ENCODE measurements at places on chromosomes 5 and 9.

- no peak for DNase-seq
Measured at GRCh38 chr5:61915646-61916045, 390.4 kb upstream of the KIF2A start.

- DNase-seq = no peak
Measured at GRCh38 chr9:2390028-2390427, 231.6 kb upstream of the VLDLR start.

DNA sequence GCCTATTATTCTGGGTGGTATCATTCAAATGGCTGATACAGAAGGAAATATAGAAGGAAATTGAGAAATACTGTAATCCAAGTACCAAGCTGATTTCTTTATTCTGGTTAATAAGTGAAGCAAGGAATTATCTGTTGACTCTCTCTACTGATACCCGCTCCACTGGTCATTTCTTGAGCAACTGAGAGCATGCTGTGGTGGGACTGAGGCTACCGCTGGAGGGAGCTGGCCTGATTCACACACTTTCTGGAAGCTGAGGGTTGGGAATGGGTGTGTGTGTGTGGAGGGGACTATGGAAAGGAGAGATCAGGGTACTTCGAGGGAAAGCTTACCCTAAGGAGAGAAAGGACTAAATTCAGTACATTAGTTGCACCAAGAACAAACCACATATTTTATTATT lies 104.1 kb downstream of the UGCG start:
- no peak for DNase-seq

DNA sequence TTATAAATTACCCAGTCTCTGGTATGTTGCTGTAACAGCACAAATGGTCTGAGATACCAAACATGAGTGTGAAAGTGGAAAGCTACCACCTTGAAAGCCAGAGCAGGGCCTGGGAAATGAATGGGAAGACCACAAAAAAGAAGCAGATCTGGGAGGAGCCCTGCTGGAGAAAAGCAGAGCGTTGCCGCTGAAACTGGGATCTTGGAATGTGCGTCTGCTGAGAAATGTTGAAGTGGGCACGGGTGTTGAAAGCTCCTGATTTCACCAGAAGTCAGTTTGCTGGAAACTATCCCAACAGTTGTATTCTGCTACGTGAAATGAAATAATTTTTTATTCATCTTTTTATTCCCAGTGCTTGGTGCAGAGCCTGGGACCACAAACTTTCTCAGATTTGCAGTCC lies 40.0 kb downstream of the NUDT12 start:
- no peak for DNase-seq

DNA sequence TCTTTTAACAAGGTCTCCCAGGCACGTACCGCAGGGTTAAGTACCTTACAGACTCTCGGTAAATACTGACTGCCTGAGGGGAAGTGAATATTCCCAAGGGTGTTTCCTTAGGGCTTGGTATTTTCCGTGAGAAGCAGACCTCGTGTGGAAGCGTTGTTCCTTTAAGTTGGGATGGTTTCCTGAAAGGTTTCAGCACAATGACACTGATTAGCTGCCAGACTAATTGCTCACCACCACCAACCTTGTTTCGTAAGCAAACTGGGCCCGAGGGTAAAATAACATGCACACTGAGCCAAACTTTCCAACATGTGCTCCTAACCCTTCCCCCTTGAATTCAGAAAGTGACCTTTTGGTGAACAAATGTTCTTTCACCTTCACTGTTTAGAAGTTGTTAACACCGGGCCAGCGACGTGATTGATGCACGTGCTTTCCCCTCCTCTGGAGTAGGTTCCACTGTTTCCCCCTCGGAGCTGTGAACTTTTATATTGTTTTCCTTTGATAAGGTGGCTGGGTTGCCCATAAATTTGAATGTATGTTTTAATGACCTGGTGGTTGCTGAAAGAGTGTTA lies 128.1 kb upstream of the RPS23 start:
- no peak for DNase-seq

DNA sequence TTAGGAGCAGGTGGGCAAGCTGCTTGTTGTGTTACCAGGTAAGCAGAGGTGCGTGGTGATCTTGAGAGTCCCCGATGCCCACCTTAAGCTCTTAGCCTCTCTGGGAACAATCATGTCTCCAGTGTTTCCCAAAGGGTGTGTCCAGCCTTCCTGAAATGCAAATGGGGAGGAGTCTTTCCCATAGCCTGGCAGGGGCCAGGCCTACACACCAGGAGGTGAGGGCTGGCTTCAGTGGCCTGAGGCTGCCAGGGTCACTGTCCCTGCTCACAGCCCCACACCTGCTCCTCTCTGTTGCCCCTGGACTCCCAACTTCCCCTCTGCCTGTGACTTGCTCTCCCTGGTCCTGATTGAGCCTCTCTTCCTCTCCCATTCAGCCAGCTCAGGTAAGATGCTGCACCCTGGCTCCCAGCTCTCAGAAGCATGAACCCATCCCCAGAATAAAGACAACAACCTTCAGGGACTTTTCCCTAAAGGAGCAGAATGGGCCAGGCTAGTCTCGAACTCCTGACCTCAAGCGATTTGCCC lies 65.7 kb upstream of the PHYKPL start:
- DNase-seq = no peak

GRCh38 chr9:128169925-128170324 lies 9.9 kb downstream of the BBLN start:
- no peak for DNase-seq

- no peak for DNase-seq
Measured at GRCh38 chr9:83266666-83267496, 203.9 kb upstream of the RASEF start.

DNA sequence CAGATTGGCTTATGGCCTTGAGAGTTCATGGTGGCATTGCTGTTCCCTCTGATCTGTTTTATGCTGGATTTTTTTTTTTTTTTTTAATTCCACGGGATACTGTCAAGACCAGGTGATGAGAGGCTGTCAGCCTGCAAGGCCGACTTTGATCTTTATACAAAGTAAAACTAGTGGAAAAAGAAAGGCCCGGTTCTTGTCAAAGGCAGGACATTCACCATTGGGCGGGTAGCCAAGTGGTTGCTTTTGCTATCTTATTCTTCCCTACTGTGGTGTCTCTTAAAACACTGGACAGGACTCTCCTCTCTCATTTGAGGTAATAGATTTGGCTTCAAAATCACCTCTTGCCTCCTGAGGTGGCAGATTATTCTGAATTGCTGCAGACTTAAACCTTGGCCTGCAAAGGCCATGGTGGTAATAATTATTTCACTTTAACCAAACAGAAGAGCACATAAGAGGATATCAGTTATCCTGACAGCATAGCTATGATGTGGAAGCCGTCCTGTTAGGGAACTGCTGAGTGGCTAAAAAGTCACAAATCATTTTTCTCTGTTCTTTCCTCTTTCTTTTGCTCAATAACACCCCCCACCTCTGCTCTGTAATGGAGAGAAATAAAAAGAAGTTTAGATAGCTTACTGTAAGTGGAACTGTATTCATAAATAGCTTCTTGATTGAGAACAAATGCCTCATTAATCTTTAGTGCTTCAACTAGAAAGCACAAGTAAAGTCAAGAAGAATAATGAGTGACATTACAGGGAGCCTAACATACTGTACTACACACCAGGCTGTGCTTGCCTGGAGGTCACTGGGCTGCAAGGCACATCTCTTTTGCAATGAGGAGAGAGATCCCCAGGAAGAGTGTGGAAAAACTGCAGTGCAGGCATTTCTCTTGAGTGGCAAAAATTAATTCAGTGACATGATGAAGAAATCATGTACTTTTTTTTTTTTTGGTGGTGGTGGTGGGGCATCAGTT lies 275.6 kb downstream of the KDM4C start:
- DNase-seq = no peak

DNA sequence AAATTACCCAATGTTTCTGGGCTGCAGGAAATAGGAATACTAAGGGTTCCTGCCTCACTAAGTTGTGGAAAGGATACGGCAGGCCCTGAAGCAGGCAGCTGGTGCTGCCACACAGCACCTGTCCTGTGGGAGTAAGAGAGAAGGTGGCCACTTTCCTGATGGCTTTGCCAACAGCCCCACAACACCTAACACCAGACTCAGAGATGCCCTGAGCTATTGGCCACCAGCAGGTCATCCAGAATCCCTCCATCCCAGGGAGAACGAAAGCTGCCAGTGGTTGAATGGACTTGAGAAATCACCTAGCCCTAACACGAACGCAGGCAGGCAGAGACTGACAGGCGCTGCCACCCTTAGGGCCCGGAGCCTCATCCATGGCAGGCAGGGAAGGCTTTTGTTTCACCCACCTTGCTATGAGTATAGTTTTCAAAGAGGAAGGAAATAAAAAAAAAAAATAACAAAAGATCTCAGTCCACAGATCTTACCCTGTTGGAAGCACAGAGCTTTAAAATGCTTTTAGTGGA lies 82.2 kb downstream of the DCP2 start:
- DNase-seq = no peak

- no peak for DNase-seq
Measured at GRCh38 chr5:9329125-9329524, 216.8 kb downstream of the SEMA5A start.

DNA sequence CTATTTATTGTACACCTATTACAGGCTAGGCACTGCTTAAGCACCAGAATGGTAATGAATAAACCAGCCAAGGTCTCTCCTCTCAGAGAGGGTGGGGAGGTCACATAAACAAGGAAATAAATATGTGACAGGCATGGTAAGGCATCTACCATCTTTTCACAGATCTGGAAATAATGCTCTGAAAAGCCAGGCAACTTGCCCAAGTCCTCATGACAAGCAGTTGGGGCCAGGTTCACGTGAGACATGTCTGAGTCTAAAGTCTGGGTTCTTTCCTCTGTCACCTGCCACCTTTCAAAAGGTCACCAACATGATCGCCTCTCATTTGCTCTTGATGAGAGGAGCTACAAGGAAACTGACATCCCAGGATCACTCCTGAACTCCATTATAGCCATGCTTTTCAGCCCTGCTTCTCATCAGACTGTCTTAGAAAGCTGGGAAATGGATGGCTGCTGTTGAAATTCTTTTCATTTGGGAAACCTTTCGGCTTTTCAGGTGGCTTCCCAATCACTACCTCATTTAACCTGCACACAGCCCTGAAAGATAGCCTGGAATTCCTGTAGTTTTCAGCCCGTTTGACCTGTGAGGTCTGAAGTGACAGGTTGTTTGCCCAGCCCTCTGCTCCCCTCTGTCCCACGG lies 123.1 kb downstream of the CRB2 start:
- no peak for DNase-seq

DNA sequence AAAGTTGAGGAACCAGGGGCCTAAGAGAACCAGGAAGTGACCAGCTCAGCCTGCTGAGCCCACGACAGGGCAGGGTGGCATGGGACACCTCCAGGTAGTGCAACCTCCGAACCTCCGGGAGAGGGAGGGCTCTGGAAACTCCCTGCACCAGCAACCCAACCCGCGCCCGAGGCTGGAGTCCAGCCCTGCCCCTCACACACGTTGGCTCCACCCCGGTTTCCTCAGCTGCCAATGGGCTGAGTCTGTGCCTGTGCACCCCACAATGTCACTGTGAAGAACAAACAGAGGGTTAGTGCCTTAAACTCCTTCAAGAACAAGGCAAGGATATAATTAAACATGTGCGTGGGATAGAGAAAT lies 17.0 kb upstream of the UNC5A start:
- DNase-seq = no peak

DNA sequence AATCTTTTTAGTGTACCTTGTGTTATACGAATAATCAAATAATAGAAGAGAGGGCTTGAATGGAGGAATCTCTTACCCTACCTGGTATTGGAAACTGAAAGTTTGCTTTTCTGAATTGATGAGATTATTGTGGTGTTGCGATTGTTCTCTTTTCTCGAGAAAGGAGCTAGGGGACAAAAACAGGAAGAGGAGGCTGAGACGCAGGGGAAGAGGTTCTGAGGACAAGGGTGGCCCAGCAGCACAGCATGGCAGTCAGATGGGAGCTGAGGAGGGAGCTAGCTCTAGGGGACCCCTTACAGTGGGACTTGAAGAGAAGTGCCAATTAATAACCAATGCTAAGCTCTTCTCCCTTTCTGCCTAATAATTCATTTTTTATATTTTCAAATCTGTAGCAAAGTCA lies 183.3 kb upstream of the DMAC1 start:
- no peak for DNase-seq

DNA sequence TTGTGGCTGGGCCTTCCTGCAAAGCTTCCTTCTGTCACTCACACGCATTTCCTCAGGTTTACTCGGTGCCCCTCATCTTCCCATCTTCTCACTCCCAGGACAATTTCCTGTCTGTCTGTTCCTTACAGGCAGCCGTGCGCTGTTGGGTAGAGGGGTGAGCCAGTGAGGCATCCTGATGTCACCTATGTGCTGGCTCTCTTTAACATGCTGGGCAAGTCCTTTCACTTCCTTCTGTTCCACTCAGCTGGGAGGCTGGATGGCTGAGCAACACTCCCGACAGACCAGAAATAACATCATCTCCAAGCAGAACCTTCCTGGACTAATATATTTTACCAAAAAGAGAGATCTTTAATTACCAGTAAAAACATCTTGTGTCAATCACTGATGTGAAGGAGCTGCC lies 103.0 kb downstream of the HSD17B3 start:
- no peak for DNase-seq

DNA sequence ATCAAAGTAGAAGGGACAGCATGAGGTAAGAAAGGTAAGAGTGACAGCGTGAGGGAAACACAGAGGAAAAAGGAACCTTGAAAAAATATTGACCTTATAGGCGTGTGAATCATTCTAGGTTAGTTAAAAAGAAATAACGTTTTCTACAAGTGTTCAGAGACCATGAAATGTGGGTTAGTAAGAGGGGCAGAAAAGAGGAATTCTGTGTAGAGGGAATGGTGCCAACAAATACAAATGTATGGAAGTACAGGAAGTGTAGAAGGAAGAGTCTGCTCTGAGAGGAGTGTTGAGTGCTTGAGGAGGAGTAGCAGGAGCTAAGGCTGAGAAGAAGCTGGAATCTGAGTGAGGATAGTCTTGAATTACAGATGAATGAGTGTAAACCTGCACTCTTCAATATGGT lies 418.6 kb upstream of the RIOK2 start:
- no peak for DNase-seq

DNA sequence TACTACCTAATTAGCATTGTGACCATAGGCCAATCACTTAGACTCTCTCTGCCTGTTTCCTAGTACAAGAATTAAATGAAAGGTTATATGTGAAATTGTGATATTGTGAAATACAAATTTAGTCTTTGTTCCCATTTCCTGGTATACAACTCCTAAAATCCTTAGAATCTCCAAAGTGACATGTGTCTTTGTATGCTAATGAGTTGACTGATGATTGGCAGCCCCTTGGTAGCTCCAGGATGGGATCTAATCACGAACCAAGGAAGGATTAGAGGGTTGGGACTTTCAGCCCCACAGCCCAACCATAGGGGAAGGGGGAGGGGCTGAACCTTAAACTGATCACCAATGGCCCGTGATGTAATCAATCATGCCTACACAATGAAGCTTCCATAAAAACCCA lies 31.6 kb downstream of the ATP6V0E1 start:
- DNase-seq = no peak

Measured in activated T-cell treated with anti-CD3 and anti-CD28 coated beads, Interleukin-2, amount 50 U/mL, for 4 hours (primary cell).